ENCODE measurements at places on chromosomes 16 and 17. TPM values are rescaled to one million over a fixed set of nuclear protein-coding genes. Genes with fewer than 3 reads are reported as not detected.

- DNase-seq = no peak
Observed at GRCh38 chr16:17225541-17225940, 245.2 kb downstream of the XYLT1 start.

The CBX8 gene
- 7.2 TPM for total RNA-seq

The MPV17L gene
- total RNA-seq = 0.17 TPM

GRCh38 chr17:70544317-70544716, 375.0 kb downstream of the KCNJ2 start:
- DNase-seq = no peak

GRCh38 chr17:14630046-14630445, 329.2 kb downstream of the HS3ST3B1 start:
- no peak for DNase-seq

The KRTAP16-1 gene
- total RNA-seq = not detected

The PDE6G gene
- 4.4 TPM for total RNA-seq

The CCL17 gene
- total RNA-seq = 7.4 TPM

DNA sequence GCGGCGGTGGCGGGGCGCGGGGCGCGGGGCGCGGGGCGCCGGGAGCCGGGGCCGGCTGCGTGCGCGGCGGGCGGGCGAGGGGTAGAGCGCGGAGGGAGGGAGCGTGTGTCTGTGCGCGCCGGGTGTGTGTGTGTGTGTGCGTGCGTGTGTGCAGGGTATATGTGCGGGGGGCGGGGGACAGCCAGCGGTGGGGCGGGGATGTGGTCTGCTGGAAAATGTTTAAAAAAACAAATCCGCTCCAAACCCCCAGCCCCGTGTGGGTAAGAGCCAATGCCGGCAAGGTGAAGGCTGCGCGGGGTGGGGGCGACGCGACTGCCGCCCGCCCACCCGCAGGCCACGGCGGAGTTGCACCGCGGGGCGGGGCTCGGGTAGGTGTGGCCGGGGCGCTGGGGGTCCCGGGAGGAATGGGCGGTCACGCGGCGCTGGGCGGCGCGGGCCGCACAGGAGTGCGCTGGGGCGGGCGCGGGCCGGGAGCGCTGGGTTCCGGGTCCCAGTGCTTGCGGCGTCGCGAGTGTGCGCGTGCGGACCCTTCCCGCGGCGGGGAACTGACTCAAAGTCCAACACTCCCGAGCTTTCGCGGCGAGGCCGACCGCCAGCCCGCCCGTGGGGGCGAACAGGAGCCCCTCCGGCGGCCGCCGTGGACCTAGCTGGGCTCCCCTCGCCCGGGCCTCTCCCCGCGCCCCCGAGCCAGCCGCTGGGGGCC, at the start of gene CYGB:
Gene CYGB (minus strand): TSS at position 132 of the 703 bp plus-strand sequence. CDS start 167 bp downstream, outside the sequence.
- peak; percentile 19 for DNase-seq
